Activated CD8-positive, alpha-beta memory T cell treated with anti-CD3 and anti-CD28 coated beads, Interleukin-2, amount 50 U/mL, for 48 hours (primary cell): ENCODE measurements at places on chromosomes 7 and 10.

GRCh38 chr7:106704000-106704840 is 43.3 kb upstream of the CCDC71L start:
- DNase-seq: no peak

- no peak for DNase-seq
These were observed 3.4 kb downstream of the DNMBP start for GRCh38 chr10:100006243-100006886.

GRCh38 chr7:7672545-7673239 is 32.1 kb downstream of the UMAD1 start:
- DNase-seq: no peak

DNA sequence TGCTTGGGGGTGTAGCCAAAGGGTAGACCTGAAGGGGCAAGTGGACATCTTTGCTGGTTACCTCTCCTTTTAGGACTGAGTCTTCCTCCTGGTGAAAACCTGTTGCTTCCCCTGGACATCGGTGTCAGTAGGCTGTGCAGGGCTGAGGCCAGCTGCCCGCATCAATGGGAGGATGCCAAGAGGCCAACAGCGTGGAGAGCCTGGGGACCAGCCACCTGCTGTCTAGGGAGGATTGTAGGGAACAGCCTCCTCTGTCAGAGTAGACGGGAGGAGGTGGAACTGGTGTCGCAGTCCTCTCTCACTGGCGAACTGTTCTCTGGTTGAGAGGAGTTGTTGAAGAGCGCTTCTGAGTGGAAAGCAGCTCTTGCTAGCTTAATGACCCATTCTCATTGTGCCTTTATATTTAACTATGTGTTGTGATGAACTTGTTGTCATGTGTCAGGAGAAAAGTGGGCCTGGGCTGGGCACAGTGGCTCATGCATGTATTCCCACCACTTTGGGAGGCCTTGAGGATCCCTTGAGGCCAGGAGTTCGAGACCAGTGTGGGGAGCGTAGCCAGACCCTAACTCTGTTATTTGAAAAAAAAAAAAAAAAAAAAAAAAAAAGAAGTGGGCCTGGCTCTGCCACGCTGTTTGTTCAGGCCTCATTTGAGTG is 1.8 kb downstream of the SUFU start:
- DNase-seq: no peak

DNA sequence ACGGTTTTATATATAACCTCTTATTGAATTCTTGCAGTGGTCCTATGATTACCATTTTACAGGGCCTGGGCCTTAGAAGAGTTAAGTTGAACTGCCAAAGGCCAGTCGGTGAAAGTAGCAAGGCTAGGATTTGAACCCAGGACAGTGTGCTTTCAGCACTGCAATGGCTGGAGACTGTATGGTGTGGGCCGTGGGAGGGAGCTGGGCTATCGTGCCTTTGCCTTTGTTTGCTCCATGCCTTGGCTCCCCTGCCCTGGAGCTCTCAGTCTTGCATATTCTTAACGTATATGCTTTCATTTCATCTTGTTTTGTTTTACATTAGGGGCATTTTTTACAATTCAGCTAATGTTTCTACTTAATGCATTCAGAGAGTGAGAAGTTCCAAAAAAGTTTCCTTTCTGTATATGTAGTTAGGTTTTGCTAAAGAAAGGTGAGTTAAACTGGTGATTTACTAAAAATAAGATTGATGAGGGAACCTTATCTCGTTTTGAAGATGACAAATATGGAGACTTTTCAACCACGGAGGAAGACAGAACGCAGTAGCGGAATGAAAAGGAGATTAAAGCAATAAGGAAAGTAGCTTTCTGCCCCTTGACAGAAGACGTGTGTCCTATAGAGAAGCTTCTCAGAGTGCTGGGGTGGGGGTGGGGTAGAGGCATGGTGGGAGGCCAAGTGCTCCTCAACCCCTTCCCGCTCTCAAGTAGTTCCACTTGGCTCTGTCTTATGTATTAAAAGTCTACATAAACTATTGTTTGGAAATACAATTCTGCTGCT is 82.5 kb downstream of the RTKN2 start:
- DNase-seq: peak; percentile 75

DNA sequence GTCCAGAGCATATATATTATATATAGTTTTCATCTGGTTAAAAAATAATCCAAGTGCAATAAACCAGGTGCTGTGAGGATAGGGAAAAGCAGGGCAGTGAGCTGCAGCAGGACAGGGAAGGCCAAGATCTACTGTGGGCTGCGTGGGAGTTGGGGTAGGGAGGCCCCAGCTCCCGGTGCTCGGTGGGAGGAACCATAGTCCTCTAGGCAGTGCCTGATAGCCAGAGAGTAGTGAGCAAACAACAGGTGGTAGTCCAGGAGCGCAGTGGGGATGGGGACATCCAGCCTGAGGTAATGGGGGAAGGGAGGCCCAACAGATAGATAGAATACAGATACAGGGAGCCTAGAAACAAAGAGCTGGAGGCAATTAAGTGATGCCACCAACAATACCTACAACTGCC is 4.1 kb upstream of the BMPR1A start:
- DNase-seq: no peak

- DNase-seq: no peak
These were observed 704.7 kb upstream of the C7orf33 start for GRCh38 chr7:147885869-147886268.

GRCh38 chr7:132562690-132563089 is 13.6 kb downstream of the PLXNA4 start:
- no peak for DNase-seq

- no peak for DNase-seq
These were observed 10.2 kb downstream of the HIPK2 start for GRCh38 chr7:139767561-139767982.

DNA sequence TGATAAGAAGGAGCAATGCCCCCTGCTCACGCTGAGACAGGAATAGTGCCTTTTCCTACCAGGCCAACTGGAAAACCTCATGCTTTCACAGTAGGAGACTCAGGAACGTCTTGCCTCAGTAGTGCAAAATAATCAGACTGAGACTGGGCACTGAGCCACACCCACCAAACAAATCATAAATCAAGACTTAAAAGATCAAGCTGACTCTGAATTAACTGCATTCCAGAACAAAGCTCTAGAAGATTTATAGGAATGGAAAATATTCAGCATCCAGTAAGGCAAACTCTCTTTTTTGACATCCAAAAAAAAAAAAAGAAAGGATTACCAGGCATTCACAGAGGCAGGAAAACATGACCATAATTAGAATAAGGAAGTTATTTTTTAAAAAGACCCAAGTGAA is 30.5 kb upstream of the SLC18A3 start:
- no peak for DNase-seq

DNA sequence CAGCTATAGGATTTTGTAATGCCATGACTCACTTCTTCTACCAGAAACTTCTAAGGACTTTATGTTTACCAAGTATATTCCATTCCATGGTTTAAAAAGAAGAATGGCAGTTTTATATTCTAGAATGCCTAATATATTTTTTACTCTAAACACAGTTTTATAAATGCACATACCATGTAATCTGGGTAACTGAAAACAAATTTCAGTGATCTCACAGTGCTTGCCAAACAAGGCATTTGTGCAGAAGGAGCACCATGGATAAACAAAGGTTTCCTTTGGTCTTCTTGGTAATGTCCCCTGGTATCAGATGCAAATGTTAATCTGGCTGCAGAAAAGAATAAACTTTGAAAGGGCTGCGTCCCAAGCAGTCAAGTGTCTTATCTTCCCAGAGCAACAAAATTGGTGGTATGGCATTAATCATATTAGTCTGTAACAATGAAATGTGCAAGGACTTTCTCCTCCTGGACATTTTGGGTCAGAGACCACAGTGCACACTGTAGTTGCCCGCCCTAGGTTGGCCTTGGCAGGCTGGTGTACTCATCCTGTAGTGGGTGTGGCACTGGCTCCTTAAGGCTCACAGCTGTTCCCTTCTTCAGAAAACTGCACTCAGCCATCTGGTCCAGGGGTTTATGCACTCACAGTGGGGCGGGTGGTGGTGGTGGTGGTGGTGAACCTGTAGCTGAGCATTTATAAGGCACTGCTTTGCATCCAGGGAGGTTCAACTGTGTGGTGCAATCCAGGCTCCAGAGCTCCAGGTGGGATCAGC is 56.7 kb downstream of the LAMB4 start:
- DNase-seq: no peak

GRCh38 chr7:157266272-157266671 is 70.5 kb upstream of the DNAJB6 start:
- no peak for DNase-seq

DNA sequence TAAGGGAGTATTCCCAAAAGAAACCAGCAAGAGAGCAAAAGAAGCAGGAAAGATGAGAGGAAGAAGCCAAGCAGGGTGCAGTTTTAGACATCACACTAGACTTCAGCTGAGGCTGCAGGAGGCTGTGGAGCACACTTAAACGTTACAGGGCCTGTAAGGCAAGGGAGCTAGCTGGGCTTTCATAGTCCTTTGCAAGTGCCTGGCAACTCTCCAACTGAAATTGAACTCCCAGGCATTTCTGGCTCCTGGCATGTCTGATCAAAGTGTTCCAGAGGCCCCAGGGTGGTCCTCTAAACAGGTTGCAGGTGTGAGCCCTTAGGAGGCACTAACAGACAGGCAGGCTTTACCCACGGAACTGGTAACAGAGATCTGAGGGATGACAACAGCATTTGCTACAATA is 750.2 kb downstream of the XPNPEP1 start:
- no peak for DNase-seq

DNA sequence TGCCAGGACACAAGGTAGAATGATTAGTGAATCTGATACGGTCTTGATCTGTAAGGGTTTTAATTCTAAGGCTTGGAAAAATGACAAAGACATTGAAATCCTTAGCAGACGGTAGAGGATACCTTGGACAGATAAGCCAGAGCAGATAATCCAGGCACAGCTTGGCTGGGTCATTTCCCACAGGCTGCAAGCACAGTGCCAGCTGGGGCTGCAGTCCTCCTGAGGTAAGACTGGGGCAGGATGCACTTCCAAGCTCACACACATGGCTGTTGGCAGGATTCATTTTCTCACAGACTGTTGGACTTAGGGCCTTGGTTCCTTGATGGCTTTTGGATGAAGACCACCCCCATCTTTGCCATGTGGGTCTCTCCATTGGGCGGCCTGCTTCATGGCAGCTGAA is 63.2 kb upstream of the BMPER start:
- DNase-seq: no peak

DNA sequence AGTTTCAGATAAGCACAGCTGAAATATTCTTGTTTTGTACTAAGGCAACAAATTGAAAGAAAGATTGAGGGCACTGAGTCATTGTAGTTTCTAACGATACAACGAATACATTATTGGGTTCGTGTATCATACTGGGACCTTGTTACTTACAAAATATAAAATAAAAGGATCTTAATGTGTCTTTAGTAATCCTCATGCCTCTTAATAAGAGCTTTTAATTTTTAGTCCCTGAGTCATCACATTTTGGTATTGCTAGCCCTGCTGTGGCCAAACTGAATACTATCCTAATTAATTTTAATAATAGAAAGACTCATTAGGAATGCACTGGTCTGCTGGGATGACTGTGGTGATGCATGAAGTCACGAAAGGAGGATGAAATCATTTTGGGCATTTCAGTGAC is 309.7 kb downstream of the EXOC4 start:
- no peak for DNase-seq

DNA sequence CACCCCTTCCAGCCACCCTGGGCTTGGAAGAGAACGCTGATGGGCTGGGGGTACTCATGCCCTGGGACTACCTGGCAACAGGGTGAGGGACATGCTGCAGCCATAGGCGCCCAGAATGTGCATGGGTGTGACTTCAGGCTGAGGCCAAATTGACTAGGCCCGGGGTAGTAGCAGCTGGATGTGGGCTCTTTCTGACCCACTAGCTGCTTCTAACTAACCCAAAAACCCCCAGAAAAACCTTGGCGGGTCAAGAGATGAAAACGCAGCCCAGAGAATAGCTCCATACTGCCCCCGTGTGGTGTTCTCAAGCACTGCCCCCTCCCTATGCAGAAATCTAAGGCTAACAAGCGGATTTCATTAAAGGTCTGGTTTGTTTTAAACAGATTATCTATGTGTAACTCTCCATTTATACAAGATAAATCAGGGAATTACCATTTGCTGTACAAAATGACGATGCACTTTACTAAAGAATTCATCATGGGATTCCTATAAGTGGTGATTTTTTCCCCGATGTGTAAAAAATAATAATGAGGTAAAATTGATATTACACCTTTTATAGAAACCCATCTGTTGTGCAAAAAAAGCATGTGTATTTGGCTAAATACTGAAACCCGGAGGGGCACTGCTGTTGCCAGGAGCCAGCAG is 4.2 kb downstream of the SMARCD3 start:
- DNase-seq: peak; percentile 85

DNA sequence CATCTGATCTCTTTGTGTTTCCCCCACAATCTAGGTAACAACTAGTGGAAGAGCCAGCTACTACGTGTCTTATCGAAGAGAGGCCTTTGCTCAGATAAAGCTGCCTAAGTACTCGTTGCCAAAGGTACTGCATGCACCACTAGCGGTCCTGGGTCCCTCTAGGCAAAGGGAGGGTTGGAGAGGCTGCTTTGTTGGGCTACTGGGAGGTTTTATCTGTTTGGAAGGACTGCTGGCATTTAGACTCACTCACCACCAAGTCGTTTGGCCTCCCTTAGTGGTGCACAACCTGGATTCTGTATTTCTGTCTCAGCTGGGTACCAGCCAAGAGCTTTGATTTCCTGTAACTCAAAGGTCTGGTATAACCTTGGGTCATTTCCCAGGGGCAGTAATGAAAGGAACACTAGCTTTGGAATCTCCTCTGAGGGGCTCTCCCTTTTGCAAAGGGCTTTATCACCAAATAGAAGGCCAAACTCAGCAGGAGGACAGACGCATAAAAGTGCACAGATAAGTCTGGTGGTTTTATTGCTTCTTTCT is 498.3 kb downstream of the SORCS3 start:
- DNase-seq: no peak

- DNase-seq: no peak
These were observed 62.7 kb downstream of the LRRC4 start for GRCh38 chr7:127968547-127968946.

DNA sequence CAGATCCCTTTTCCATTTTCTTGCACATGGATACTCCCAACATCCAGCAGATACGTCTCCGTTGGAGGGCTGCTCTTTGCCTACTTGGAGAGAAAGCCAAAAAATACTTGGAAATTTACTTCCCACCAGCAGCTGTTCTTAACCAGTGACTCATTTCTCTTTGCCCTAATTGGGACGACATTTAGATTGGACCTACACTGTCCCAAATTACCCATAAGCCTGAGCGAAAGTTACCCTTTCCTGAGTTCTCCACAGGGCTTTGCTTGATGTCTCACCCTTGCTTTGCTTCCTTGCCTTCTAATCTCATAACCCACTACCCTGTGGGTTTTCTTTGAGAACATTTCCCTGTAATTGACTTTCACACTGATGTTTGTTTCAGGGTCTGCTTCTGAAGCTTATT is 48.1 kb downstream of the SAMD8 start:
- DNase-seq: no peak

DNA sequence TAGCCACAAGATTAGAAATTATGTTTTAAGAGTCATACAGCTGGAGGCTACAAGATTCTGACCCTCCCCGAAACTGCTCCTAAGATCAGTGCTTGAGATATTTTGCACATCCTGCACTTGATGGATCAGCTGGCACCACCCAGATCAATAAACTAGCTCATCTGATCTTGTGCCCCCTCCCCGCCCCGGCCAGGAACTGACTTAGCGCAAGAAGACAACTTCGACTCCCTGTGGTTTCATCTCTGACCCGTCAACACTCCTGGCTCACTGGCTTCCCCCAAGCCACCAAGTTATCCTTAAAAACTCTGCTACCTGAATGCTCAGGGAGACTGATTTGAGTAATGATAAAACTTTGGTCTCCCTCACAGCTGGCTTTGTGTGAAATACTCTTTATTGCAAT is 73.5 kb upstream of the NPSR1 start:
- DNase-seq: no peak
